ENCODE measurements at places on chromosomes 1 and 21.

- no peak for DNase-seq
Measured at GRCh38 chr1:1857096-1857703, 33.7 kb downstream of the GNB1 start.

DNA sequence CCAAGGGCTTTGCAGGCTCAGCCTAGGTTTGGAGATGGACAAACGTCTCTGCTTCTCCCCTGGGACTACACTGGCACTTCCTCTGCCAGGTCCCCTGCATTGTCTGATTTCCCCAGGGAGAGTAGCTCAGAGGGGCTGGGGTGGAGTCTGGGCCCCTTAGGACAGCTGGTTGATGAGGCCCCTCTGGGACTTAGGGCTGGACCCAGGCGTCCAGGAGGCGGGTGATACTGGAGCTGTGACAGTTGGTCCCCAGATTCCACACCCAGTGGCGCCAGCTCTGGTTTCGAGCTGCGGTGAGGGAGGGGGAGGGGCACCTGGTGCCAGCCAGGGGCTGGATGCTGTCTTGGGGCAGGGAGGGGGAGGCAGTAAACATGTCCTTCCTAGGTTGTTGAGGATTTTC, 7.4 kb upstream of the MEX3A start:
- no peak for DNase-seq

GRCh38 chr1:196214866-196215265, 393.4 kb downstream of the KCNT2 start:
- no peak for DNase-seq

DNA sequence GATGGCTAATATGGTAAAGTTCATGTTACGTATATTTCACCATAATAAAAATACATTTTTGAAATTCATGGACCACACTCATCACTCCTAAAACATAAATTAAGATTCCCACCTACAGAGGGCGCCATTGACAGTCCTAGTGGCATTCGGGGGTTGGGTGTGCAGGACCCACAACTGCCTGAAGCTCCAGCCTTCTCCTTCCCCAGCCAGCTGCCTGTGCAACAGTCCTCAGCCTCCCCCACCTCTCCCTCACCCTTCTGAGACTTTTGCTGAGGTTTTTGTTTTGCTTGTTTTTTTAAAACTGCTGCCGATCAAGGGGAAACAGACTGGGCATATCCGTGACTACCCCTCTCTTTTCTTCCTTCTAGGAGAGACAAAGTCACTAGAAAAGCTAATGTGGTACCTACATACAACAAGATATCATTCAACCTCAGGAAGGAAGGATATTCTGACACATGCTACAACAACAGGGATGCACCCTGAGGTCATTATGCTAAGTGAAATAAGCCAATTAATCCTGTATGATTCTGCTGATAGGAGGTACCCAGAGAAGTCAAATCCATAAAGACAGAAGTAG, 9.2 kb upstream of the EVA1C start:
- no peak for DNase-seq

- DNase-seq, result no peak
Measured at GRCh38 chr1:202593845-202594244, 116.4 kb downstream of the SYT2 start.

GRCh38 chr1:24705260-24706073, 39.8 kb upstream of the CLIC4 start:
- DNase-seq, result no peak

DNA sequence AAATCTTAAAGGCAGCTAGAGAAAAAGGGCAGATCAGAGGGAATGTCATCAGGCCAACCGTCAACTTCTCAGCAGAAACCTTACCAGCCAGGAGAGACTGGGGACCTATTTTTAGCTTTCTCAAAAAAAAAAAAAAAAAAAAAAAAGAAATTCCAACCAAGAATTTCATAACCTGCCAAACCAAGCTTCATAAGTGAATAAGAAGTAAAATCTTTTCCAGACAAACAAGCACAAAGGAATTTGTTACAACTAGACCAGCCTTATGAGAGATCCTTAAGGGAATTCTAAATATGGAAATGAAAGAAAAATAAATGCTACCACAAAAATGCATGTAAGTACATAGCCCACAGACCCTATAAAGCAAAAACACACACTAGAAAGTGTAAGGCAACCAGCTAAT, 267.7 kb downstream of the AKT3 start:
- no peak for DNase-seq

DNA sequence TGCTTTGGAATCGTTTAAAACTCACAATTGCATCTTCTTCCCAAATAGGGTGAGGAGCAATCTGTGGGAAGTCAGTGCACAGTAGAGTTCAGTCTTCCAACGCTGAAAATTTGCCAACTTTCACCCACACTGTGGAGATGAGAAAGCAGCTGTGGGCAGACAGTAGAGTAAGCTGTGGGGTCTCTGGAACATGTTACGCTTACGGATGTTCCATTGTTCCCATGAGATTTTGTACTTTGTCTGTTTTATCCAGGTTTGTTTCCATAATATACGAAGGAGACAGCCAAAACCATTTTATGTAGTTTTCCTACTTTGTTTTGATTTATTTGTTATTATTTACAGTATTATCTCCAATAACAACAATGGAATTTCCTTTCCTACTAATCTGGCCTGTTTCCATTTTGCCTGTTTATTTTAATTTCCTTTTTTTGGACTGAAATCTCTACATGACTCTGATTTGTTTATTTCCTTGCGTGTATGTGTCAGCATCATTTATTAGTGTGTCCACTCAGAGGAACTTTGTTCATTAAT, 65.1 kb upstream of the RGL1 start:
- no peak for DNase-seq

GRCh38 chr1:9121496-9122409, 7.1 kb downstream of the GPR157 start:
- no peak for DNase-seq

GRCh38 chr1:246569248-246570238, 3.3 kb downstream of the CNST start:
- no peak for DNase-seq

- no peak for DNase-seq
Measured at GRCh38 chr21:42973309-42973990, 912 bp upstream of the PKNOX1 start.

GRCh38 chr1:180151508-180151907, 3.2 kb upstream of the QSOX1 start:
- no peak for DNase-seq
